ENCODE measurements at places on chromosomes 16 and 17.
A peak's percentile ranks its signal among the peaks of the same experiment; 100 is the strongest.

DNA sequence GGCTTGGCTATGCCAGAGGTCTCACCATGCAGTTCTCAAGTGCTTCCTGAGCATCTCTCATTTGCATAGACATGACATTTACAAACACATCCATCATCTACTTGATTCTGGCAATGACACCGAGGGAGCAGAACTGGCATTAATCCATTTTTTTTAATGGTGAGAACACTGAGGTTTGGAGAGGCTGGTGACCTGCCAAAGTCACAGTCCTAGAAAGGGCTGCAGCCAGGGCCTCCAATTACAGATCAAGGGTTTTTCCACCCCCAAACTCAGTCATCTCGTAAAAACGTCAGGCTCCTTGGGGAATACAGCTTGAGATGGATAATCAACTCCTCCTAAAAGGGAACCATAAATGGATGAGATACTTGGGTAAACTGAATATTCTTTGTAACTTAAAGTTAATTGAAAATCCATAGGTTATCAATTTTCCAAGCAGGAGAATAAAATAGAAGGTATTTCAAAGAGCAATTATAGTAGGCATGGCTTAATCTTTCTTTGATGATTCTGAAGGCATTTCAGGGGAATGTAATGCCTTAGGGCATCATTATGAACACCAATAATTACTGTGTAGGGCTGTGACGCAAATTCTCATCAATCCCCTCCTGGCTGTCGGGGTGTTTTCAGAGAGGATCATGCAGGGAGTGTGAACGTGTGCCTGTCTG lies 9.4 kb upstream of the MEOX1 start:
- no peak for DNase-seq

GRCh38 chr17:77089124-77089490 lies 51.7 kb upstream of the SEC14L1 start:
- DNase-seq, result no peak

- no peak for DNase-seq
Measured at GRCh38 chr16:20614186-20615141, 38.3 kb upstream of the ACSM2B start.

DNA sequence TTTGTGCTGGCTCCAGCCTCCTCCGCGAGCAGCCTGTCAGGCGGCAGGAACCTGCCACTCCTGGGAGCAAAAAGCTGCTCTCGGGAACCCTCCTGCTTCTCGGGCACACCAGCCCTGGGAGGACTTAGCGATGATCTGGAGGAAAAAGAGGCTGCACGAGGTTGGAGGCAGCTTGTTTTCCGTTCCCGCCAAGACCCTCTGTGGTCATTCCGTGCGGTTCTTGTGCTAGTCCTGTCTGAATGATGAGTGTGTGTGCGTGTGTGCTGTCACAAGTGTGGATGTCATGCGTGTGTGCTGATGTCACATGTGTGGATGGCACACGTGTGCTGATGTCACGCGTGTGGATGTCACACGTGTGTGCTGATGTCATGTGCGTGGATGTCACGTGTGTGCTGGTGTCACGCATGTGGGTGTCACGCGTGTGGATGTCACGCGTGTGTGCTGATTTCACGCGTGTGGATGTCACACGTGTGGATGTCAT lies 150.0 kb downstream of the NPIPB11 start:
- DNase-seq, result no peak

DNA sequence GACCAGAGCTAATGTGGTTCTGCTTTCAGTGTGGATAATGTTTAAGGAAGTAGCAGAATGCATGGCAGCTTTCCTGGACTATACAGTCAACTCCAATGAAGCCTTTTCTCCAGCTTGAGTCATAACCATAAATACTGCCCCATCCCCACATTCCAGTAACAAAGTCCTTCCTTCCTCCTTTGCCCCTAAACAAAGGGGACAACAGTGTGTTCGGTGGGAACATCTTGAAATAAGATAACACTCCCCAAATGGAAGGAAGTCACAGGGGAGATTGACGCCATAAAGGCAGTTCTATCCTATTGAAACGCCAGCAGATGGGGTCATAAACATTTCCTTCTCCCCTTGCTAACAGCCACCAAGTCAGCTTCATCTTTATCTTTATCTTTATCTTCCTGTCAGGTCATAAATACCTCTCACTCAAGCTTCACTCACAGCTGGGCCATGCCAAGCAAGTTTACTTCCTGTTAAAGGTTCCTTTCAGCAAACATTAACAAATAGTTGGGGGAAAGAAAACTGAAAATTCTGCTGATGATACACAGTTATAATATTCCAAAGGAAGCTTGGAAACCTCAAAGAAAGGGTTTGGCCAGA lies 136.7 kb downstream of the SNX11 start:
- no peak for DNase-seq

DNA sequence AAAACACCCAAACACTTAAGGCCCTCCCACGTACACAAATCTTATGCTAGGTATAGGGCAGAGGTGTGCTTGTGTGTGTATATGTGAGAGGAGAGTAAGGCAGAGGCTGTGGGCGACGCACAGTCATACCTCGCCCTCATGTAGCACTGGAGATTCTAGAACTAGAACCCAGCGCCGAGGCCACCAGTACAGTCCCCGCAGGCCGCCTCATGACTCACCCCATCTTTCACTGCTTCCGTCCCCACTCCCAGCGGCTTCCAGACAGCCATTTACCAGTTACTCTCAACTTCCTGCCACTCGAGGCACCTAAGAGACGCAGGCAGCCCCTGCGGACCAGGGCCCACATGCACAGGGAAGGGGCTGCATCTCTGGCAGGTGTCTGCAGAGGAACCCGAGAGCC lies 23.2 kb upstream of the CYTH1 start:
- DNase-seq, result peak; percentile 51
